ENCODE measurements at places on chromosomes 12 and 14.

GRCh38 chr14:89041257-89041582 lies 216.8 kb downstream of the TTC8 start:
- ATAC-seq = no peak

- ATAC-seq = no peak
These were observed 95.7 kb upstream of the ESRRB start for GRCh38 chr14:76280221-76280620.

DNA sequence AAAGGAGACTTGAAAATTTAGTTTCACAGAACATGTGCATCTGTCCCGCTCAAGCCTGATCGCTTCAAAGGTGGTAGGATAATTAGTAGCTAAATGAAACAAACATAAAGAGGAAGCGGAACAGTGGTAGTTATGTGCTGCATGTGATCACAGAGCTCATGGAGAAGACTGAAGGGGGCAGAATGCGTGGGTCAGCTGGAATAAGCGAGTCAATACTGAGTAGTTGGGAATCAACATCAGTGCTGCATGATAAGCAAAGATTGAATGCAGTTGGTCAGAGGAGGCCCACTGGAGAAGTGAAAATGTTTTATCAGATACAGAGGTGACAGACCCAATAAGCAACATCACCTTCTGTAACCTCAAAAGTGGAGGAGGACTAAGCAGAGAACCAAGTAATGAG lies 95.1 kb upstream of the RFX4 start:
- no peak for ATAC-seq

GRCh38 chr12:133130808-133131128 lies 341 bp downstream of the ZNF10 start:
- ATAC-seq = peak; percentile 14

- no peak for ATAC-seq
These were observed 85.3 kb upstream of the KCNA1 start for GRCh38 chr12:4824380-4824779.

- ATAC-seq = no peak
These were observed 623.2 kb downstream of the CCER1 start for GRCh38 chr12:90331821-90332220.

- no peak for ATAC-seq
These were observed 69.0 kb downstream of the PPM1H start for GRCh38 chr12:62865937-62866336.

GRCh38 chr14:76977793-76978720 lies 50.5 kb downstream of the IRF2BPL start:
- ATAC-seq = peak; percentile 98

GRCh38 chr14:59228421-59228820 lies 40.0 kb downstream of the DAAM1 start:
- ATAC-seq = no peak

DNA sequence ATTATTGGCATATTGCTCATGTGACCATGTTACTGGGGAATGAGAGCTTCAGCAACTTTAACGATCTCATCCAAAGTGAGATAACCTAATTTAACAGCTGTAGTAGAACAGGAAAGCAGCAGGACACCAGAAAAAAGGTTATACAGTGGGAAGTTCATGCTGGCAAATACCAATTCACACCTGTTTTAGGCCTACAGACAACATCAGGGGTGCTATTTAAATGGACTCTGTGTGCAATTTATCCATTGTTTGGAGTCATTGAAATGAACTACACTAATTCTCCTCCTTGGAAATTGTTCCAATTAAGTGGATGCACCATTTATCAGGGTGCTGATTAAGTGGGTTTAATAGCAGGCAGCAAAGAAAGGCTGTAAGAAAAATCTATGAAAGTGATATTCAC lies 424.4 kb upstream of the LMO3 start:
- ATAC-seq = no peak

GRCh38 chr12:93825931-93826555 lies 148.9 kb downstream of the CRADD start:
- no peak for ATAC-seq

- peak; percentile 69 for ATAC-seq
These were observed at the start of gene TRMT61A for GRCh38 chr14:103528587-103529382. TSS of gene TRMT61A (plus strand) at chr14:103529196. CDS start at chr14:103529979, 783 bp downstream.

DNA sequence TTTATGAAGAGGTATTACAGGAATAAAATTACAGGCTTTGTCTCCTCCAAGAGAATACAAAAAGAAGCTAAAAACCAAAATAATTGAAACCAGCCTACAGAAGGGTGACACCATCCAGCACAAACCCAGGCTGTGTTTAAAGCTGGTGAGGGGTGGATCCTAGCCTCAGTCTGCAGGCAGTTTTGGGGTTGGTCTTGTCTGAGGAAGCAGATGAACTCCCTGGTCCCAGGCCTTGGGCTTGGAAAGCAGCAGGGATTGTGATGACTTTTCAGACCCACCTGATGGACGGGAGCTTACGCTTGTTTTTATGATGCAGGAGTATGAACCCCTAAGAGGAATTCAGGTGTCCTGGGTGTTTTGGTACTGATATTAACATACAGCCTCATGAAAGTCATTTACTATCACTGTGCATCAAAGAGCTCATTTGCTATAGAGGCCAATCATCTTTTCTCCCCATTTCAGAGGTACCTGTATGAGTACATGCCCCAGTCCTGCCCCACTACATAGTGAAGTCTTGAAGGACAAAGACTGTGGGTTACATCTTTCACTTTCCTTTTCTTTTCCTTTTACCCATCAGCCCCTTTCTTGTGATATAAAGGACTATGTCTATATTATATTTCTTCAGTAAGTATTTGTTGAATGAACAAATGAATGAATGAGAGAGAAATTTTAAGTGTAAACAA lies 18.1 kb downstream of the PRICKLE1 start:
- ATAC-seq = no peak

DNA sequence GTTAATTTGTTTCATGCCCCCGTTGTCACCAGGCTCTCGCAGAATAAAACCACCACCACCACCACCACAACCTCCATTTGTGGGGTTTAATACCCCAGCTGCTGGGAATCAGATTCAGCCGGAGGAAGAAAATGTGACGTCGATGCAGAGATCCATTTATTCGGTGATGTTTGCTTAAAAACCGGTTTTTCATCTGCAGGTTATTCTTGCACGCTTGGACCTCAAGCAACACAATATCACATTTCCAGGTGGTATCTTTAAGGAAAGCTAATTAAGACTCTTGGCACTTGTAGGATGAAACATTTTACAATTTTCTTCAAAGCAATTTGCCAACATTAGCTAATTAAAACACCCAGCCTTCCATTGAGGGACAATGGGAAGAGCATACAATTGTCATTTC lies 39.8 kb downstream of the SPRING1 start:
- no peak for ATAC-seq

DNA sequence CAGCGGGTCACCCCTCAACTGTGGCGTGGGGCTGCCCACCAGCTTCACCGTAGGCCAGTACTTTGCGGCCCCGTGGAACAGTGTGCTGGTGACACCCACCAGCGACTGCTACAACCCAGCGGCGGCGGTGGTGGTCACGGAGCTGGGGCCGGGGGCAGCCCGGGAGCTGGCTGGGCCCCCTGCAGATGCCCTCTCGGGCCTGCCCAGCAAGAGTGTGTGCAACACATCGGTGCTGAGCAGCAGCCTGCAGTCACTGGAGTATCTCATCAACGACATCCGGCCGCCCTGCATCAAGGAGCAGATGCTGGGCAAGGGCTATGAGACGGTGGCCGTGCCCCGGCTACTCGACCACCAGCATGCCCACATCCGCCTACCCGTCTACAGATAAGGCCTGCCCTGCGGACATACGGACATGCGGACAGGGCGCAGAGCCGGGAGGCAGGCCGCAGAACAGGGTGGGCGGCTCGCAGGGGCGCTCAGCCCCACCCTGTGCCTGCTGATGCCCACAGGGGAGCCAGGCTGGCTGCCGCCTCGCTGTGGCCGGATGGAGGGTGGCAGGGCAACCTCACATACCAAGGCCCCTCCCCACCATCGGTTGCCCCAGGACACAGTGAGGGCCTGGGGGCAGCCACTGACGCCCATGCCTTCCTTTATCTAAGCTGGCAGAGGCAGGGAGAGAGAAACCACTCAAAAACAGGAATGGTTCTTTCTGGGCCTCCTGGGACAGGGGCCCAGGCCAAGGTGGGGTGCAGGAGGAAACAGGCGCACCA lies 55.5 kb downstream of the FAM222A start:
- ATAC-seq = no peak

DNA sequence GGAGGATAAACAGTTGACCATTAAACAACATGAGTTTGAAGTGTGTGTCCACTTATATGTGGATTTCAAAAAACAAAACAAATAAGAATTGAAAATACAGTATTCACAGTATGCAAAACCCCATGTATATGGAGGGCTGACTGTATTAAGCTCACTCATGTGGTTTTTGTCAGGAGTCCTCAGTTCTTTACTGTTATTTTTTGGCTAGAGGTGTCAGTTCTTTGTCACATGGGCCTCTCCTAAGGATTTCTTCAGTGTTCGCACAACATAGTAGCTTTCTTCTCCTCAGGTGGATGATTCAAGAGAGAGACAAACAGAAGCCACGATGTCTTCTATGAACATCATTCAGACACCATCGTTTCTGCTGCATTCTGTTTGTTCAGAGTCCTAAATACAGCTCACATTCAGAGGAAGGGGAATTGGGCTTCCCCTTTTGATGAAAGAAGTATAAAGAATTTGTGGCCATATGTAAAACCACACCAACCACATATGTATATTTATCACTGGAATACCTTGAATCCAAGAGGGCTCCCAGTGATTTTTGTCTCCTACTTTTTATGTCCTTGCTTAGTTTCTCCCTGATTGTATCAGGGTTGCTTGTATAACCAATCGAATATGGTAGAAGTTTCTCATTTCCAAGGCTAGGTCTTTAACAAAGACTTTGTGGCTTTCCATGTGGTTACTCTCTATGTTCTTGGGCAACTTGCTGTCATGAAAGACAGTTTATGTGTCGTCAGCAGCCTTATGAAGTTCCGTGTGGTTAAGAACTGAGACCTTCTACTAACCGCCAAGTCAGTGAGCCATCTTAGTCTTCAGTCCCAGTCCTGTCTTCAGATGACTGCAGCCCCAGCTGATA lies 18.9 kb downstream of the MNAT1 start:
- ATAC-seq = peak; percentile 98

DNA sequence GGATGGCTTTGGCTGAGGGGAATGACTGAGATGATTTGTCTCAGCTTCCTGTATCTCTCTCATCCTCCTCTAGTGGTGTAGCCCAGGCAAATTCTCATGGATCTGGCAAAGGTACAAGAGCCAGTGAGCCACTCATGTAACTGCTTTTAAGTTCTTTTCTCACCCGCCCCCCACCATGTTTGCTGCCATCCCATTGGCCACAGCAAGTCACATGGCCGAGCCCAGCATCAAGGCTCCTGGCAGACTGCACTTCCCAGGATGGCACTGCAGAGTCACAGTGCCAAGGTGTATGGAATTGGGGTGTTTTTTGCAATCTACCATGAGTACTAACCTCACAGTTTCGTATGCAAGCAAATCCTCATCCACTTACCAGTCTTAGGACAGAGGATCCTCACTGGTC lies 50.9 kb downstream of the CHST11 start:
- no peak for ATAC-seq

DNA sequence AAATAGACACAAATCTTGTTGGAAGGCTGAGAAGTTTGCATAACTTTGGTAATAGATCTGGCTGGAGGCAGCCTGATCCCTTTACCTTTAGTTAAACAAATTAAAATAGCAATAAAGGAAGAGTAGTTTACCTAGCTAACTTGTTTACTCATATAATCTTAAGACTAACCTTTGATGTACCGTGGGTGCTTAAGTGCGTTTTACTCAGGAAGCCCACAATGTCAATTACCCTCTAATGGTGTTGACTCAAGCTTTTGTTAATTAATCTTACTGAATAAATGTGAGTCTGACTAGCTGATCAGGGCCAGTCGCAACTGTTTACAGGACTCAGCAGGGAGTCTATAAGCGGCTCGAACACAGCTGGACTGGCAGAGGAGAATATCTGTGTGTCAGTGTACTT lies 51.5 kb downstream of the FAR2 start:
- no peak for ATAC-seq

- ATAC-seq = no peak
These were observed 65.1 kb upstream of the TRHDE start for GRCh38 chr12:72207079-72207478.

DNA sequence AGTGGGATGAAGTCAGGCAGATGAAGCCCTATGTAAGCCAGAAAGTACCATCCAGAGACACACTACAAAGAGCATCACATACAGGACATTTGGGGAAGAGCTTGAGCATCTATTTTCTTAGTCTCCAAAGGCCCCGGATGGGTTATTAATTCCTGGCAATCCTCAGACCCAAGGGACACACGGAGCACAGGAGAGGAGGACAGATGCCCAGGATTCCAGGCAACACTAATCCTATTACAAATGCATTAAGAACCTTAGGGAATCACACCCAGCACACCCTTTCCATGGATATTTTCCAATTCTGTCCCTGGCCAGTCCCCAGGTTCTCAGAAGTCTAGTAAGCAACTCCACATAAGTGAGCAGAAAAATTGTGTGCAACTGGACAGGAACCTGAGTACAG lies 65.9 kb downstream of the CMKLR1 start:
- no peak for ATAC-seq

DNA sequence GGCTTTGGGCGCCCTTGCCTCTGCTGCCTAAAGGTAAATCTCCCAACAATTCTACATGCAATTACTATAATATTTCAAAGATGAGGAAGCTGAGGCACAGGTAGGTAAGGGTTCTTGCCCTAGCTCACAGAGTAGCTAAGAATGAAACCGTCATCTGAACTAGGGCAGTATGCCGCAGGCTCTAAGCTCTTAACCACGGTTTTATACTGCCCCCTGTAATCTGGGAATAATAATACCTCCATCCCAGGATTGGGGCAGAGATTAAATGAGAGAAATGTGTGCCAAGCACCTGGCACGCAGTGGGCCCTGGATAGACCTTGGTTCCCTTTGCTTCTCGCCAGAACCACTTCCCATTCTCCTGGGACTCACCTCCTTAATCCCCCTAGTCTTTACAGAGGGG lies 1.5 kb upstream of the HRK start:
- ATAC-seq = no peak

- ATAC-seq = no peak
These were observed 1.1 kb downstream of the CD63 start for GRCh38 chr12:55727643-55728185.

- ATAC-seq = no peak
These were observed 22.3 kb downstream of the GALNT8 start for GRCh38 chr12:4742416-4742970.

GRCh38 chr12:77514511-77514910 lies 316.2 kb upstream of the NAV3 start:
- ATAC-seq = no peak

Measured in activated T-helper 17 cell treated with anti-CD3 and anti-CD28 coated beads, Interleukin-2, amount 50 U/mL, for 72 hours (primary cell).